Gastroesophageal sphincter (tissue), 4 donors: ENCODE measurements at places on chromosomes 5 and 9.
A peak's percentile ranks its signal among the peaks of the same experiment; 100 is the strongest.

DNA sequence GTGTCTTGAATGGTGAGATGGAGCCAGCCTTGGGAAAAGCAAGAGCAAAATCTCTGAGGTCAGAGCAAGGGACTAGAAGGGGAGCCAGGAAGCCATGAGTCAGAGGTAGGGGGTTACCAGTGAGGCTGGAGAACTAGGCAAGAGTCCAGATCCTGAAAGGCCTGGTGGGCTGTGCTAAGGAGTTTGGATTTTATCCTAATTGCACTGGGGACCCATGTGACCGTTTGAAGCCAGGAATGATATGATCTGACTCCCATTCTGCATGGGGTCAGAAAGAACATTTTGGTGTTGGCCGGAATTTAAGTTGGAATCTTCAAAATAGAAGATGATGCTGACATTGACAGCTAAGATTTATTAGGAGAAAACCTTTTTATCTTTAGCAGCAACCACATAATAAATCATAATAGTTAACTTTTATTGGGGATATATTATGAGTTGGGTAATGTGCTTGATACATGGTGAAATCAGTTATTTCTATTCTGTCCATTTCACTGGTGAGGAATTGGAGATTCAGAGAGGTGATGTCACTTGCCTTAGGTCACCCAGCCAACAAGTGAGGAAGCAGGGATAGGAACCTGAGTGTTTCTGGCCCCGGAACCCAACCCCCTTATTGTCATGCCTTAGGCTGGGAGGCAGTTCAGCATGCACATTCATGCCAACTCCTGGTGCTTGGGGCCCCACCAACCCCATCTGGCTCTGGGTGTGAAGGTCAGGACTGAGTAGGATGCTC lies 61.5 kb upstream of the RARS1 start:
- no peak for ATAC-seq

DNA sequence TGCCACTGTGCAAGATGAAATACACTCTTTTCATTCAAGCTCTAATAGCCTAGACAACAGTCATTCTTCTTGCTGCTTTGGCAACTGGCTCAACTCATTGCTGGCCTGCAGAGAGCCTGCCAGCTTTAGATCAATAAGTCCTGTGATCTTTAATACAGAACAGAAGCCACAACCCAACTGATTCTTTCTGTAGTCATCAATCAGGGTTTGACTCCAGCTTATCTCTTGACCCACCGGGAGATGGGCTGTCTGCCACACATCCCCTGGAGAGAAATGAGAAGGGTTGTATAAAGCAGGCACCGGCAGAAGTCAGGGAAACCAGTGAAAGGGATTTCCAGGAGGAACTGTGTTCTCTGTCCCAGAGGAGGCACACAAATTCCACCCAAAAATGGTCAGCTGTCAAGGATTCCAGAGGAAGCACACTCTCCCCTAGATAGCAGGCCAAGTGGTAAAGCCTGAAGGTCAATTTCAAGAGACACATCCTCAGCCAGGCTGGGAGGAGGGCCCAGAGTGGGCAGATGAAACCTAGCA lies 24.5 kb downstream of the LHFPL2 start:
- ATAC-seq: no peak

DNA sequence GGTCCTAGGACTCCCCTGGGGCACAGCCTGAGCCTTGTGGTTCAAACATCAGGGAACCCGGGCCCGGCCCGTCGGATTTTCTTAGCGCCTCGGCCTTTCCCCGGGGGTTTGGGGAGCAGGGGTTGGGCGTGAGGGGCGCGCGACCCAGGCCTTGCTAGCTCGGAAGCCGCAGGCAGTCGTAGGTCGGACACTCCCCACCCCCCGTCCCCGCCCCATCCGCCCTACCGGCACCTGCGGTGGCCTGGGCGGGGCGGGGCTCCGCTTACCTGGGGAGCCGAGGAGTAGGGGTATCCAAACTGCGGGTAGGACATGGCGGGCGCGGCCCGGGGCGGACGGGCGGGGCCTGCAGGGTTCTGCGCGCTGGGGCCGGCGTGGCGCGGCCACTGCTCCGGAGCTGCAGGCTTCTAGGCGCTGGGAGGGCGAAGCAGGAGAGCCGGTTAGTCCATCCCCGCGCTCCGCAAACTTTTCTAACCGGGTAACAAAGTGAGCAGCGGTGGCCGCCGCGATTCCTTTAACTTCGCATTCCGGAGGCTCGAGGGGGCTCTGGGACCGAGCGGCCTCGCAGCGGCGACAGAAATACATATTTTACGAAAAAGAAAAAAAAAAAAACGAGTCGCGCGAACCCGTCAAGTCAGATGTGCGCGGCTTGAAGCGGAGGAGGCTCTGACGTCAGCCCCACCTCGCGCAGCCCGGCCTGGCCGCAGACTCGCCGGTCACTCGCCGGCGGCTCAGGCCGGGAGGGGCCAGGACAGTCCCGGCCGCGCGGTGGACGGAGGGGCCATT lies at the start of gene IRX4:
Gene IRX4 (minus strand): TSS at position 589 of the 783 bp plus-strand sequence. CDS start 278 bp downstream, at position 311.
- no peak for ATAC-seq

GRCh38 chr5:117494188-117494587 lies 919.6 kb upstream of the SEMA6A start:
- peak; percentile 57 for ATAC-seq
